HFF-Myc (cell line): ENCODE measurements at places on chromosomes 2 and 18.

- DNase-seq = no peak
Observed at GRCh38 chr2:18154259-18154658, 275.8 kb downstream of the KCNS3 start.

DNA sequence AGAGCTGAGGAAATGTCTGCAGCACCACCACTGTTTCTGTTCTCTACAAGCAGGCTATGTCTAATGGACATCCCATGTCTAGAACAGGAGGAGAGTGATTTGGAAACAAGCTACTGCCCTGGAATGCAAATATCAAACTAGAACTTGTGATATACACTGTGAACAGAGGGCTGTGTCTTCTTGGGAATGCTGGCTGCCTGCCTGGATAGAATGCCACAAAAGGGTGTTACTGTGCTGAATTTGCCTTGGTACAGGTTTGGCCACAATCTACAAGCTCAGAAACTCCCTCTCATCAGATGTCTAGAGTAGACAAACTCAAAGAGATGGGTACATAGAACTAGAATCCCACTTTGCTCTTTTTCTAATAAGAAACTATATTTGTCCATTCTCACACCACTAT lies 170.5 kb downstream of the NYAP2 start:
- no peak for DNase-seq

- DNase-seq = no peak
Observed at GRCh38 chr18:21341141-21341540, 99.1 kb downstream of the GREB1L start.

DNA sequence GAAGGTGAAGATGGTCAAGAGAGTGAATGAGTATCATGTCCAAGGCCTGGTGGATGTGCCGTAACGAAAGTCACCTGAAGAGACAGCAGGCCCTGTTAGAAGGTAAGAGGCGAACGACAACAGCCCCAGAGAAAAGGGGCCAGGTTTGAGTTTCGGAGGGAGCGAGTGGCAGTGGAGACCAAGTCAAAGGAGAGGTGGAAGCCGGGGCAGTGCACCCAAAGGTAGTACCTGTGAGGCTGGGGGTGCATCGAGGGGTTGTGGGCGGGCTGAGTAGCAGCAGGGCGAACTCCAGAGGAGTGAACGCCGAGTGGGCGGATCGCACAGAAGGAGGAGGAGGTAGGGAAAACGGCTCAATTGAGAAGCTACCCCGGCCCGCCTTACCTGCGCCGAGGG lies 358 bp downstream of the USP37 start:
- no peak for DNase-seq

GRCh38 chr2:17646838-17647701 lies 106.5 kb downstream of the SMC6 start:
- no peak for DNase-seq

DNA sequence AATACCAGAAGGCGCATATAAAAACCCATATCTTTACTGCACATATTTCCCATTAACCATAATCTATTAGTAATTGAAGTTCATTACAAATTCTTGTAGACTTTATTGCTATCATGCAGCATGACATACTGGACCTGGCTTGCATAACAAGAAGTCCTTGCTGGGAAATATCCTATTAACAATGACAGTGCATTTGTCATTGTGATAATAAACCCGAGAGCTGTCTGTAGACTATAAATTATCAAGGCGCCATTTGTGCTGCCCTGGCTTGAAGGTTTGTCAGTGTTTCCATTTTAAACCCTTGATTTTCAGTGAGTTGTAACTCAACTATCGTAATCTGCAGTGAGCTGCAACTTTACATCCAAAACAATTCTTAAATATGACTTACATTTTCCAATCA lies 59.0 kb downstream of the HNMT start:
- DNase-seq = no peak

DNA sequence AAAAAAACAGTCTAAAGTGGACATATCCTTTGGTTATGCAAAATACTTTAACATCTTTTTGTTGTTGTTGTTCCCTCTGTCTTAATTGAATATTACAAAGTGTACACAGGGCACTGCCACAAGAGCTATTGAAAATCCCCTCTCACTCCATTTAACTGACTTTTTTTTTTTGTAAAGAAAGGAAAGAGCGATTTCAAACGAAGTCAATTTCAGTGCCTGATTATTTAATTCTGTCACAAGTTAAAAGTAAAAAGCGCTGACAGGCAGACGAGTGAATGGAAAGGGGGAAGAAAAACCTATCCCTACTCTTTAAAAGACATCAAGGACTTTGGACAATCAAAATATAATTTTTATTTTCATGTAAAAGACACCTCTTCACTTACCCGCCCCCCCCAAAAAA lies 1.9 kb downstream of the FIGN start:
- no peak for DNase-seq

- DNase-seq = no peak
Observed at GRCh38 chr2:29001806-29002205, 20.7 kb downstream of the TOGARAM2 start.
